ENCODE measurements at places on chromosomes 4 and X. TPM values are rescaled to one million over a fixed set of nuclear protein-coding genes. Genes with fewer than 3 reads are reported as not detected.

DNA sequence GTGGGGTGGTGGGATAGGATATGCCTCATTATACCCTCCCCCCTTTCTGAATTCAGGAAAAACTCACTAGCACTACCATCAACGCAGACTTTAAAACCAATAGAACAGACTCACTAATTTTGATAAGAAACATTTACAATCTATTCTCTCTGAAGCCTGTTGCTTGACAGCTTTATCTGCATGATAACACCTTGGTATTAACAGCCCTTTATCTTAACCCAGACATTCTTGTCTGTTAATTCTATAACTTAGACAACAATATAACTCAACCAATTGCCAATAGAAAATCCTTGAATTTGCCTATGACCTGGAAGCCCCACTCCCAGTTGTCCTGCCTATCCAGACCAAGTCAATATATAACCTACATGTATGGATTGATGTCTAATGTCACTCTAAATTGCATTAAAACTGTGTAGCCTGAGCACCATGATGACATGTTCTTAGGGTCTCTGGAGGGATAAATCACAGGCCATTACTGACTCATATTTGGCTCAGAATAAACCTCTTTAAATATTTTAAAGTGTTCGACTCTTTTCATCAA lies 1.5 kb upstream of the UGT2A3 start:
- DNase-seq: no peak
- H3K27me3 ChIP-seq: no peaks in the 10 kb centered on the region
- H3K4me3 ChIP-seq: no peak overlapping the region
- H3K27ac ChIP-seq: no peak overlapping the region
- no peaks in the 10 kb centered on the region for H3K36me3 ChIP-seq

GRCh38 chr4:20418861-20419451 lies 167.3 kb downstream of the SLIT2 start:
- no peaks in the 10 kb centered on the region for H3K36me3 ChIP-seq
- no peak overlapping the region for H3K4me3 ChIP-seq
- H3K4me1 ChIP-seq: no peaks in the 10 kb centered on the region
- no peak overlapping the region for H3K27ac ChIP-seq
- no peaks in the 10 kb centered on the region for H3K27me3 ChIP-seq
- no peak for DNase-seq

DNA sequence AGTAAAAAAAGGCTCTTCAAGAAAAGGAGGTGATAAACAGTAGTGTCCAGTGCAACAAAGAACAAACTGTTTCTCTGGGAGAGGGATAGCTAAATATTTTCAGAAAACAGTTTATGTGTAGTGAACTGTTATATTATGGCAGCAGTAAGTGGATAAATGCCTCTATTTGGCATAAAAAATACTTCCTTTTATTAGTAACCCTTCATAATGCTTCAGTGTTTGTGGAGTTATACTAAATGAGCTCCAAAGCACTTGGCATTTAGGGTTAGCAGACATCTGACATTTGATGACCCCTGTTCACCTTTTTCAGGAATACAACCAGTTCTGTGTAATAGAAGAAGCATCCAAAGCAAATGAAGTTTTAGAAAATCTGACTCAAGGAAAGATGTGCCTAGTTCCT lies 31.9 kb downstream of the TRAPPC11 start:
- peaks cover 4% of the 10 kb centered on the region for H3K36me3 ChIP-seq
- H3K4me3 ChIP-seq: no peak overlapping the region
- no peaks in the 10 kb centered on the region for H3K27me3 ChIP-seq
- H3K27ac ChIP-seq: no peak overlapping the region
- DNase-seq: no peak
- no peaks in the 10 kb centered on the region for H3K4me1 ChIP-seq

DNA sequence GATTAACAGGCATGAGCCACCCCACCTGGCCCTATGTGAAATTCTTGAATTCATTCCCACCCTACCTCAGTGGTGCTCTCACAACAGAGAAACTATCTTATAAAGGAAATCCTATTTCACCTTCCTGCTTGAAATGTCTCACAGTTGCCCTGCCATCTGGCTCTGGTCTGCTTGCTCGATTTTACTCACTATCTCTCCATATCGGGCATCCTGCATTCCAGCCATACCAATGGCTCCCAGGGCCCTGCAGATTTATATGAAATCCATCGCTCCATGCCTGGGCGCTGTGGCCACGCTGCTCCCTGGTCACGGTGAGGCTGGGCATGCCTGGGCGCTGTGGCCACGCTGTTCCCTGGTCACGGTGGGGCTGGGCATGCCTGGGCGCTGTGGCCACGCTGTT lies 15.8 kb downstream of the SORBS2 start:
- no peak for DNase-seq
- H3K27me3 ChIP-seq: peaks cover 3% of the 10 kb centered on the region
- no peak overlapping the region for H3K27ac ChIP-seq
- no peaks in the 10 kb centered on the region for H3K36me3 ChIP-seq
- no peaks in the 10 kb centered on the region for H3K4me1 ChIP-seq

- no peaks in the 10 kb centered on the region for H3K27me3 ChIP-seq
- peaks cover 3% of the 10 kb centered on the region for H3K36me3 ChIP-seq
- H3K27ac ChIP-seq: no peak overlapping the region
- peaks cover 5% of the 10 kb centered on the region for H3K4me1 ChIP-seq
Observed at GRCh38 chrX:24207826-24208225, 58.3 kb downstream of the ZFX start.

- no peaks in the 10 kb centered on the region for H3K4me1 ChIP-seq
- H3K27ac ChIP-seq: no peak overlapping the region
- no peaks in the 10 kb centered on the region for H3K36me3 ChIP-seq
- no peak for DNase-seq
- H3K27me3 ChIP-seq: no peaks in the 10 kb centered on the region
Observed at GRCh38 chr4:72768364-72768763, 199.3 kb upstream of the ADAMTS3 start.

DNA sequence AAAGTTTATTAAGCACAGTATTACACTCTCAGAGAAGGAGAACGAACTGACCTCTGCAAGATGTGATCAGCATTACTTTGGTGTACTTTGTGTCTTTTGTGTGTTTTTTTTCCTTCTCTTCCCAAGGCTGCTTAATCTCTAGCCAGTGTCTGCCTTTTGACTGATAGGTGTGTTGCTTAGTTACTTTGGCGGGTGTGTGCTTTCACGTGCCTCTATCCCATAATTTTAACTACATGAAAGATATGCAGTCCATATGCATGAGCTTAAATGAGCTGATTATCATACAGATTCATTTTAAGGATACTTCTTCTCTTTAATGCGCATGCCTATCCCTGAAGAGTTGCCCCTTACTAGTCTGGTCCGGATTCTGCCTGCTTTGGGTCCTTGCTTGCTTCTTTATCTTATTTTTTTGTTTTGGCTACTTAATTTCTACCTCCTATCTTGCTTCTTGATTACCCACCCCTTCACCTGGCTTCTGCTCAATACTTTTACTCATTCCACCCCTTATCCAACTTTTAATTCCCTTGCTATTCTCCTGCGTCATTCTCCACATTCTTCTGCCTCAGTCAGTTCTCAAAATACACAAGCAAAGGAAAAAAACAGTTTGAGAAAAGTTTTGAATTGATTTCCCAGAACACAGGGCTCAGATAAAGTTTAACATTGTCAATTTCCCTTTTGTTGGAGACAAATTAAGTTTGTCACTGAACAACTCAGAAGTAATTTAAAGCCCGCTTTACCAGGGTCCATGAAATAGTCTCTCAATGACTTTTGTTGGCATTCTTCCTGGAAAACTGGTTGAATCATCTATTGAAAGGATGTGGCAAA lies 182.0 kb downstream of the TENT5D start:
- no peaks in the 10 kb centered on the region for H3K27me3 ChIP-seq
- H3K27ac ChIP-seq: no peak overlapping the region
- no peaks in the 10 kb centered on the region for H3K4me1 ChIP-seq

DNA sequence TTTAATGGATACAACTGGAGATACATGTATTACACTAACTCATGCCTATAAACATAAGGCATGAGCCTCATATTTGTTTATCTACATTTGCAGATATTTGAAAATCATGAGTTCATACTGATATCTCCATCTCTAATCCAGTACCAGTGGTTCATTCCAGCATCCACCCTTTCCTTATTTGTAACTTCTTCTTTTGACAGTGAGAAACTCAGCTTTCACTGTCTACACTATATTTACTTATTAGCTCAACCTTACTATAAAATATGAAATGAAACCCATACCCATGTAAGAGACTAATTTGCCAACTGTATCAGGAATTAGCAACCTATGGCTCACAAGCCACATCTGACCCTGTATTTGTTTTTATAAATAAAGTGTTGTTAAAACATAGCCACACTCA lies 161.9 kb upstream of the GPRIN3 start:
- H3K36me3 ChIP-seq: no peaks in the 10 kb centered on the region
- no peak for DNase-seq
- H3K27me3 ChIP-seq: no peaks in the 10 kb centered on the region
- no peak overlapping the region for H3K27ac ChIP-seq
- no peaks in the 10 kb centered on the region for H3K4me1 ChIP-seq

DNA sequence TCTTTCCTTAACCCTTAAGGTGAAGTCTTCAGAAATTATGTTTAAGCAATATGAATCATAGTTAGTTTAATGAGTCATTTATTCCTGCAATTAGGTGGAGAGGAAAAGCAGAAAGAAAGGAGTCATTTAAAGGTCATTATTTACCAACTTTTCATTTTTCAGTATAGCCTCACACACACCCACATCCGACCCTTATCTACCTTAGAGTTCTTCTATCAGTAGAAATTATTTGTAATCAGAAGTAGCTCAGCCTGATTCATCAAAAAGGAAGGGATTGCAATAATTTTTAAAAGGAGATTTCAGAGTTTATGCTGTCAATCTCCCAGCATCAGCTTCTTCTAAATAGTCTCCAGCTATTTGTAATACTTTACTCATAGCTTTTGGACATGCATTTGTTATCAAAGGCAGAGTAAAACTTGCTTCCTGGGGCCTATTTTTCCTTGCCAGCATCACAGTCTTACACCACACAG lies 5.9 kb downstream of the ANXA10 start:
- no peaks in the 10 kb centered on the region for H3K27me3 ChIP-seq
- no peak overlapping the region for H3K4me3 ChIP-seq
- H3K4me1 ChIP-seq: no peaks in the 10 kb centered on the region
- no peak for DNase-seq
- H3K27ac ChIP-seq: no peak overlapping the region

- no peaks in the 10 kb centered on the region for H3K36me3 ChIP-seq
- no peaks in the 10 kb centered on the region for H3K4me1 ChIP-seq
- no peak overlapping the region for H3K27ac ChIP-seq
- H3K27me3 ChIP-seq: no peaks in the 10 kb centered on the region
- H3K4me3 ChIP-seq: no peak overlapping the region
- no peak for DNase-seq
Observed at GRCh38 chr4:48315728-48316630, 25.4 kb upstream of the SLAIN2 start.

GRCh38 chr4:168019019-168019651 lies 73.2 kb upstream of the ANXA10 start:
- H3K27ac ChIP-seq: no peak overlapping the region
- no peaks in the 10 kb centered on the region for H3K4me1 ChIP-seq
- H3K36me3 ChIP-seq: no peaks in the 10 kb centered on the region
- H3K27me3 ChIP-seq: no peaks in the 10 kb centered on the region
- DNase-seq: no peak

DNA sequence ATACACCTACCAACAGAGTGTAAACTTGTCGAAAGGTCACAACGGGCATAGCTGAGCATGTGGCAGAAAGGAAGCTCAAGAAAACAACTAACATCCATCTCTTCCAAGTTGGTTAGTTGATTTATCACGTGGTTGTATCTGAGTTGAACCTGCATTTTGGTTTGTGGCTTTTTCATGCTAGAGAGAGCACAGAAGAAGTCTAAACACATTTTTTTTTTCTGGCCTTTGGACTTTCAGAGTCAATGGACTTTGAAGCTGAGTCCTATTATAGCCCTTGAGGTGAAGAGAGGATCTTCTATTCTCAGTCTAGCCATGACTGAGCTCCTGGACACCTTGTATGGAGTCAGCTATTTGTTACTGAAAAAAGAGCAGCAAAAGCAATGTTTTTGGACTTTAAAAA lies 150.6 kb upstream of the TRPC5 start:
- no peak for DNase-seq
- no peak overlapping the region for H3K27ac ChIP-seq
- no peak overlapping the region for H3K4me3 ChIP-seq
- H3K36me3 ChIP-seq: no peaks in the 10 kb centered on the region

DNA sequence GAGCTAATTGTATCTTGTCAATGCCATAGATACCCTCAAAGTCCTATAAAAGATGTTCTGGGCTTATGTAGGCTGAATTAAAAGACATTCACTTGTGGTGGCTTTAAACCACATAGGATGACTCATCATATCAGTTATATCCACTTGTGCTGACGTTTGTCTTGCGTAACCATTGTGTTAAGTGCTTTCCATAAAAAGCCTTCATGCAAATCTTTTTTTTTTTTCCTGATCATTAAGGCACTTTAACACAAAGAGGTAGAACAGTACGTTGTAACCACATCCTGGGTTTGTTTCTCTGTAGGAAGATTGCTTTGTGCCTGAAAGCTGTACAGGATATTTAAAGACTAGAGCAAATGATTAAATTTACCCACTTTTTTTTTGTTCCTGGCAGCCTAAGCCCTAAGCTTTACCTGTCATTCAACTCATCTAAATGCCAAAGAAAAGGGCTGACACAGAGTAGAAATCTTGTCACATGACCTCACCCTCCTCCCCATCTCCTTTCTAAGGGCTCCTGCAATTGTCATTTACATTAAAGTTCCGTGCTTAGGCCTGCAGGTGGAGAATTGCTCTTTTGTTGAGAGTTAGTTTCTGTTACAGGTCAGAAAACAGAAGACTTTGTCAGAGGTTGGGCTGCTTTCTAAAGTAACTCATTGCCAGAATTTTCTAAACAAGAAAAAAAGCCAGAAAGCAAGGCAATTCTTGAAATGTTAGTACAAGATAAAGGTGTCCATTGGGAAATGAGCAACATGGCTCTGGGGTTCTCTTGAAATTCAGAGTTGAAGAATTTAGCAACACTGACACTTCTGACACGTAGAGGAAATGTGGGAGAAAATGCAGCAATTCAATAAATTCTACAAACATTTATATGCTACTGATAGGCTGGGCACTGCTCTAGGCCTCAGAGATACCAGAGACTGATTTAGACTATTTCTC lies 555.6 kb downstream of the PPARGC1A start:
- no peaks in the 10 kb centered on the region for H3K27me3 ChIP-seq
- DNase-seq: no peak
- no peaks in the 10 kb centered on the region for H3K36me3 ChIP-seq

DNA sequence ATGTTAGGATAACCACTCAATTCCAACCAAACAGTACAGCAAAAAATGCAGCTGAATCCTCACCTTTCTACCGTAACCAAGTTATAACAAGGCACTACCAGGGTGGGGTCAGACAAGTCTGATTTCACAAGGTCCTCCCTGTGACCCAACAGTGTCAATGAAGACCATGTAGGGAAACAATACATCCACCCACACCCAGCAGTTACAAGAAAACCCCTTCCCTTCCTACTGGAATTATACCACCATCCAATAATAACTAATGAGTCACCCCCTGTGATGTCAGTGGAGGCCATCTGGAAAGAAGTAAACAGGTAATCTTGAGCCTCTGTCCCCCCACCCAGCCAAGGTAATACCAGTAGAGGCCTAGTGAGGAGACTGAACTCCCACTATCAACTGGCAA lies 117.6 kb downstream of the FGF16 start:
- H3K4me3 ChIP-seq: no peak overlapping the region
- H3K36me3 ChIP-seq: peaks cover 3% of the 10 kb centered on the region
- H3K4me1 ChIP-seq: no peaks in the 10 kb centered on the region
- no peak for DNase-seq
- H3K27ac ChIP-seq: no peak overlapping the region

TIMM8A gene
- total RNA-seq: 9.8 TPM

PNMA6E gene
- not detected for total RNA-seq

NFKB1 gene
- 185 TPM for total RNA-seq

IL15 gene
- 2.3 TPM for total RNA-seq

BCOR gene
- total RNA-seq: 42.2 TPM
